ENCODE measurements at places on chromosomes 7 and 10.
A peak's percentile ranks its signal among the peaks of the same experiment; 100 is the strongest.

DNA sequence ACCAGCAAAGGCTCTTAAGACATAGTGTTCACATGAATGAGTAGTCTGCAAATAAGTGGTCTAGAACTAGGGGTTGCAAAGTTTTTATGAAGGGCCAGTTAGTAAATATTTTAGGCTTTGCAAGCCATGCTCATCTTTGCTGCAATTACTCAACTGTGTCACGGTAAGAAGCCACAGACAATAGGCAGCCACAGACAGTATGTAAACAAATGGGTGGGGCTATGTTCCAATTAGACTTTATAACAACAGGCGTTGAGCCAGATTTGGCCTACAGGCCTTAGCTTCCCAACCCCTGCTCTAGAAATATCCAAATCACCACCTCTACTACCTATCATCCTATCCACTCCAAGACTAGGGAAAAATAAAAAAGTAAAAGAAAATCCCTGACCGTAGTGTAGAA, 9.2 kb downstream of the IKZF5 start:
- no peak for DNase-seq

GRCh38 chr7:55363386-55364170, 1.6 kb upstream of the LANCL2 start:
- no peak for DNase-seq

DNA sequence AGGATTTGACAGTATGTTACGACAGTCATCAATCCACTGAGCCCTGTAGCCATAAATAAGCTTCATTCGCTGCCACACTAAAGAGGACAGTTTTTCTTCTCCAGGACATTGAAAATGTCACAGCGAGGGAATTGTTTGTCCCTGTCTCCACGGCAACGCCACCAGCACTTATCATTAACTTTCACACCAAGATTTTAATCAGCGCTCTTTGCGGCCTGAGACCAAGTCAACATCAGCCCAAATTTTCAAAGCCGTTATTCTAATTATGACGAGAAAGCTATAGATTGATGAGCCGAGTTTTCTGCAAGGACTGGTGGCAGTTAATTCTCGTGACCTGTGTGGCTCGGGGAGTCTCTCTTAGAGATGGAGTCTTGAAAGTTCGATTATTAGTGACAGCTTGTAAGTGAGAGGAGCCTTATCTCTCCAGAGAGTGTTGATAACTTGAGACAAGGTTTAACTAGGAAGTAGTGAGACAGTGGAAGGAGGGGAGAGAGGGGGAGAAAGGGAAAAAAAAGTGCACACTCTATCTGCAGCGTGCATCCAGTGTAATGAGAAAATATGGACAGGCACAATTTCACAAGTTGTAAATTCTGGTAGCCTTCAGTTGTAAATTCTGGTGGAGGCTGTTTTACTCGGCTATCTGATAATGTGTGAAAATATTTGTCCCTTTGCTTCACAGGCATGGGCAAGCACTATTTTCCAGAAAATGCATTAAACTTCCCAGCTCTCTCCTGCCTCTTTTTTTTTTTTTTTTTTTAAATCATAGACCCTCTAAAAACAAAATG, 473.3 kb downstream of the LRMDA start:
- no peak for DNase-seq

- DNase-seq, result no peak
Measured at GRCh38 chr10:63712717-63713115, 191.5 kb downstream of the REEP3 start.

- no peak for DNase-seq
Measured at GRCh38 chr10:15341502-15342128, 29.5 kb downstream of the FAM171A1 start.

GRCh38 chr10:80468002-80468401, 13.9 kb downstream of the TSPAN14 start:
- DNase-seq, result peak; percentile 63

DNA sequence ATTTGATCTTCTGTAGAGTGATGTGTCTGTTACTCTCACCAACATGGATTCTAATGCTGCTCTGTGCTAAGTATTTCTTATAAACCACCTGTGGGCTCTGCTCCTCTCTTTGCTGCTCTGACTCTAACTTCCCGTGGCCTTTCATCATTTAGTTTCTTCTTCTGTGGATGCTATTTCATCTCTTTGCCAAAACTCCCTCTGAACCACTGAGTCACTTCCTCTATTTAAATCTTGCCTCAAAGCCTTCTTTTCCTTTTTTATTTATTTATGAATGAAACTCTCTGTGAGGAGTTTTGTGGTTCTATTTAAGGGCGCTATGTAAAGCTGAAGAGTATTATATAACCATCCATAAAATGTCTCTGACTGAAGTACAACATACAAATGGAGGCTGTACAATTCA, 538.5 kb downstream of the SUGCT start:
- no peak for DNase-seq

DNA sequence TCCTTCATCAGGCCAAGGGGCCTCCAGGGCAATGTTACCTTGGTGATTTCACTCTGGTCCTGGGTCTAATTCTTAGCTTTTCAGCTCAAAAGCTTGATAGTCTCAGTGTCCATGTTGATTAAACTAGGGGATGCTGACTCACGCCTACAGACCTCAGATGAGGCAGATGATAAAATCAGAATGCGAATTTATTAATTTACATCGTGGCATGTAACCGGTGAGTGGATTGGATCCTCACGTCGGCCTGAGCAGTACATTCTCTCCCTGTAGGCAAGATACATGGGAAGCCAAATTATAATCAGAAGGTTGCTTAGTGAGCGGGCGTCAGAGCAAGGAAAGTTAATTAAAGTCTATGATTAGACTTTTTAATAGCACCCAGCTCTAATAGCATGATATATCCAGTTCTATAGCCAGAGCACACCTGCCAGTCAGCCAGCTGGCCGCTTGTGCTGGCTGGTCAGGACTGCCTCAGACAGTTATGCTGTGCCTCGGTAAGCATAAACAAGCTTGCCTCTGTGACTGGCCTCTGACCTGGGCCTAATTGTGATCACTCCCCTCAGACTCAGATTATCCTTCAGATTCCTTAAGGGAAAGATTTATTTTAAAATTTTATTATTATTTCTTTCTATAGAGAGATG, 20.2 kb upstream of the CPA5 start:
- no peak for DNase-seq

DNA sequence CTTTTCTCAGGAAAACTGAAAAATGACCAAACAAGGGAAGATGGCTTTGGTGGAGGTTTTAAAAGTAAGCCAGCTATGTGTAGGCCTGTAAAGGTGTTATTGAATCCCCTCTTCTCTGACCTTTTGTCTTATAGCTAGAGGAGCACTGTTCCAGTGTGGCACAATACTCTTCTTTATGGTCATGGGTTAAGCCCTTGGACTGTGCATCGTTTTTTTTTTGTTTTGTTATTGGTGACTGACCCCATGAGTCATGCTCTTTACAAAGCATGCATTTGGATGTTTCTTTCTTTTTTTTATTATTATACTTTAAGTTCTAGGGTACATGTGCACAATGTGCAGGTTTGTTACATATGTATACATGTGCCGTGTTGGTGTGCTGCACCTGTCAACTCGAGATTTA, 19.6 kb upstream of the FAM25A start:
- no peak for DNase-seq

DNA sequence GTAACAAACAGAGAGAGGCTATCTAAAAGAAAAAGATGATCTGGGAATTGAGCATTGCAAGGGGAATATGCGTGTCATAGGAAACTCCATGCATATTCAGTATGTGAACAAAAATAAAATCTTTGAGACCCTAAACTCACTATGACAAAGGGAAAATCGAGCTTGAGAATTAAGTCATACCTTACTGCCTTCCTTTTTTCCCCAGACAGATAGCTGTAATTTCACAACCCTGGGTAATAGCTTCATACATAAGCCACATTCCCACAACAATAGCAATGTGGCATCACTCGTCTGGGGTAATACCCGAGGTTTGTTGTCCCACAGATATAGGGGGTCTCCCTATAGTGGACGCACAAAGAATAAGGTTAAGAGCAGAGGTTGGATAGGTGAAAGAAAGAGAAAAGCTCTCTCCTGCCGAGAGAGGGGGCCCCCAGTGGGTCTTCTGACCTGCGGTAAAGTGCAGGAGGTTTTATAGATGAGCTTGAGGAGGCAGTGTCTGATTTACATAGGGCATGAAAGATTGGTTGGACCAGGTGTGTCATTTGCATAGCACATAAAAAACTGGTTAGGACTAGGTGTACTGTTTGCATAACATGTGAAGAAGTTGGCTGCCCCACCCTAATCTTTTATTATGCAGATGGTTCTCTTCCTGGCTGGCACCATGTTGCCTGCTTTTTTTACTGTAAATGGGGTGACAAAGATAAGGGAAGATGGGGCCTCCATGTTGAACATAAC, 11.6 kb downstream of the CYP3A43 start:
- no peak for DNase-seq

DNA sequence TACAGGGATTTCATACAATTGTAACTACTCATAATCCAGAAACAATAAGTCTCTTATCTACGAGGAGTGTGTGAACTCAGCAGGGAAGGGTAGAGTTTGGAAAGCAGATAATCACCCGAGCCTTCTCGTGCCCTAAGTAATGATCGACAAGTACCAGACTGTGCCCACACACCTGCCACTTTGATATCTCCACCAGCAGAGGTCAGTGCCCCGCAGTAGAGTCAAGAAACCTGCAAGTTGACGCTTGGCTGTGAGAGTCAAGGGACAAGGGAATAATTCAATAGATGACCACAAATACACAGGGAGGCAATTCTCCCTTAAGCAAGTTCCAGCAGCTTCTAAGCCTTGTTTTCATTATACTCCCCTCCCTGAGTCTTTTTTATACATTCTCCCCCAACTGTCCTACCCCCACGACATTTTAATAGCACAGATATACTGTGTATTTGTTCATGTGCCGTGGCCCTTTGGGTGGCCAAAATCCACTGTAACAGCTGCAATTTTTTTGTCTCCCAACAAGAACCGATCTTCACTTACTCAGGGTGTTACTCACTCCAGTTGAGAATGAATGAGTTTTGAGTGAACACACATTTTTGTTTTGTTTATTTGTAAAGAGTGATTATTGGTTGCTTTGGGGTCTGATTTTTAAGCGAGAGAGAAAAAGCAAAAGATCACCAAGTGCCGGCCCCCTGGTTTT, 106.9 kb upstream of the RHEB start:
- DNase-seq, result peak; percentile 16

DNA sequence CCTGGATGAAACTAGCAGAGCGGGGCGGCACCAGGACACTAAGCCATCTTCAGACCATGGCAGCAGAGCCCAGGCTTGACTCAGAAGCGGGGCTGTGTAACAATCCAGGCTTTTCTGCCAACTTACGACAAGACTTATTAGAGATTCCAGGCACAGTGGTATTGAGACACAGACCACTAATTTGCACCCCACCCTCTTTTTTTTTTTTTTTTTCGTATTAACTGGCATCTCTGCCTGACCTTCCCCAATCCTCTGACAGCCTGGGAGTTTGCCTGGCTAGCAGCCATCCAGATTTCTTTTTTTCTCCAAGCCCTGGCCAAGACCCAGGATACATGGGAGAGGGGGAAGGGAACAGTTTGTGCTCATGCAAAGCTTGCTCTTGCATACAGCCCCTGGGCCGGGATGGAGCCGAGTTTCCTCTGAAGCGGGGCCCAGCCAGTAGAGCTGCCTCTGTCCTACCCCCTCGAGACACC, 182.4 kb downstream of the PLXNA4 start:
- DNase-seq, result no peak

- no peak for DNase-seq
Measured at GRCh38 chr10:118914629-118915028, 114.9 kb upstream of the NANOS1 start.

GRCh38 chr10:49363309-49364031, 32.4 kb downstream of the DRGX start:
- DNase-seq, result no peak

GRCh38 chr7:141217938-141218337, 144.1 kb downstream of the TMEM178B start:
- DNase-seq, result no peak

DNA sequence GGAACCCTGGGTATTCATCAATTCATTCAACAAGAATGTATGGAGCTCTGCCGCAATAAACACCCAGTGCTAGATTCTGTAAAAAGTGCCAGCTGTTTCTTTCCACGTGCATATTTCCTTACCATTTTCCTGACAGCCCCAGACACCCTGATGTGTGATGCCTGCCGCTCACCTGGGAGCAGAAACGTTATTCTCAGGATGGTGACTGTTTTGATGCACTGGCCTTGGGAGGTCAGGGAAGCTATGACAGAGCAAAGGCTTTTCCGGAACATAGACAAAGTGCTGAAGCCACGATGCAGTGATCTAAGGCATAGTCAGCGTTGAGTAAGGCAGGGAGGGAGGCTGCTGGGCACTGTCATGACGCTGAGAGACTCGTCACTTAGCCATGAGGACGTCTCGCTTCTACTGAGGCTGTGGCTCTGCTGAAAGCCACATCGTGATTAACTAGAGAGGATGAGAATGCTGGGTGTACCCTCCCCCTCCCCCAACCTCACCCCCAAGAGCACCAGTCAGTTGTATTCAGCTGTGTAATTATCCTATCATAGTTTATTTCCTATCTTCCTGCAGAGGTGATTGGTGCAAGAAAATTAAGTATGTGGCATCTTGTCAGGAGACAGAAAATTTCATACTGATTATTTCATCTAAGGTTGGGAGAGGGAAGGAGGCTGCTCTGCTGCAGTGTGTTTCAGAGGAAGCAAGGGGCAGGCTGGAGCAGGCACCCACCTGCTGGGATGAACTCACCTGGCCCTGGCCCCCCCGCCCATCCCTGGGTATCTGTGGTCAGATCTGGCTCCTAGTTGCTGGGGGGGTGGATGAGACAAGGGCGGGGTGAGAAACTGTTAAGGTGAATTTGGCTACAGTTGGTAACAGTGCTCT, 48.8 kb upstream of the SMNDC1 start:
- peak; percentile 30 for DNase-seq

DNA sequence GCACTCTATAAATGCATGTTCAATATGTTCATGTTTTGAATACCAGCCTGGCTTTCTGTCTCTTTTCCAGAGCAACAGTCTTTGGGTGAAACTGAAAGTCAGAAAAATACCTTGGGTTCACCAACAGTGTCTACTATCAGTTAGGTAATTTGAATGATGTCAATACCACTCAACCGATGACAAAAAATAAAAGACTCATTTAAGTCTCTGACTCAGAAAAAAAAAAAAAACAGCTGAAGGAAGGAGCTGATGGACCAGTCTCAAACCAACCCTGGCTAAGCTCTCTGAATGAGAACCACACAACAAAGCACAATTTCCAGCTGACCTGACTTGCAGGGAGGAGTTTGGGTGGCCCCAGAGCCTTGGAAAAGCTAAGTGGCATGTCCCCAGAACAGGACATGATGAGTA, 42.5 kb downstream of the ABLIM1 start:
- DNase-seq, result no peak

- DNase-seq, result no peak
Measured at GRCh38 chr10:97764519-97764931, 7.3 kb downstream of the SFRP5 start.

DNA sequence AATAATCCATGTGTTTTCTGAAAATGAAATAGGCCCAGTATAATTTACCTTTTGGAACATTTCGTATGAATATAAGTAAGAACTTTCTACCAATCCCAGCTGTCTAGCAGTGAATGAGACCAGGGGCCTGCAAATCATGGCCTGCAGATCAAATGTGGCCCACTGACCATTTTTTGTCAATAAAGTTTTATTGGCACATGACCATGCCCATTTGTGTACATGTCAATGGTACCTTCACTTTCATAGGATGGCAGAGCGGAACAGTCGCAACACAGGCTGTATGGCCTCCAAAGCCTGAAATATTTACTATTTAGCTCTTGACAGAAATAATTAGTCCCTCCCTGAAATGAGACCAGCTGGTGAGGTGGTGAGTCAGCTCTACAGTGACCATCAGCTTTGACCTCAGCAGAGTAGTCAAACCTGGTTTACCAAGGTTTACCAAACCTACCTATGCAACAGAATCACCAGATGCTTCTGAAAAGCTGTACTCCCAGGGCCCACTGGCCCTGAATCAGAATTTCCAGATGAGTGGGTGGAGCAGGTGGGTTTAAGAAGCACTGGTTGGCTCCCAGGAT, 13.8 kb upstream of the C10orf90 start:
- DNase-seq, result no peak
